ACHN (cell line): ENCODE measurements at places on chromosomes 4 and X.

DNA sequence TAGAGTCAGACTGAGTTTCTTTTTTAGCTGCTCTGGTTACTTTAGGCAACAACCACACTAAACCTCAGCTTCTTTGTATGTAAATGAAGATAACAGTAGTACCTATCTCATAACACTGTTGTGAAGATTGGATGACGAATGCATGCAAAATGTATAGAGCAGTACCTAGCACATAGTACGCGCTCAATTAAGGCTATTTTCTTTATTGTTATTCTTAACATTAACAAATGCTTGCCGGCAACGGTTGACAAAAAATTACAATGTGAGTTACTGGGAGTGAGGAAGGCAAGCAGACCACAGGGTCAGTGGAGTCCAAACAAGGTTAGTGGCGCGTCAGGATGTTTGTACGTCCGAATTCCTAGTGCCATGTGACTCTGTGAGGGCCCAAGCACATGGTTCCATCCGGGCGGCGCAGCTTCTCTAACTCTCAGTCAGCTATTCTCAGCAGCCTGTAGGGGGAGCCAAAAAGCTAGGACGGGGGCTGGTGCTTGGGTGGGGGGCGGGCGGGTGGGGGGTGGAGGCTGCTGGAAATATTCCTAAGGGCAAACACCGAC is 821 bp upstream of the NALF2 start:
- no peak for DNase-seq

GRCh38 chr4:76783836-76784235 is 114.1 kb downstream of the SOWAHB start:
- DNase-seq = no peak

DNA sequence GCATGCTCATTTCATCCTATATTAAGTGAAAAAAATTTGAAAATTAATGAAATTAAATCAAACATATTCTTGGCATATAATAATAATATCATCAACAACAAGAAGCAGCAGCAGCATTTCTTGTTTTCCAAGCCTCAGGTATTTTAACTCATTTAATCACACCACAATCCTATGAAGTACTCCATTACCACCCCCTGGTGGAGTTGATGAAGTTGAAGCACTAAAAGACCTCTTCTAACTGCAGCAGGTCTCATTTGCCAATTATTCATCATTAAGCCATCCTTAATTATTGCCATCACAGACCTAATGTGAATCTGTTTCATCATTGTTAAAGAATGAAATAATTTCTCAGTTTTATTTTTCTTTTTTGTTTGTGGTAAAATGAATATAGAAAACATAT is 801.4 kb upstream of the GRID2 start:
- peak; percentile 35 for DNase-seq

GRCh38 chrX:119853444-119853843 is 681 bp upstream of the UPF3B start:
- DNase-seq = peak; percentile 11

- DNase-seq = peak; percentile 59
These were observed at the start of gene IRAK1 for GRCh38 chrX:154019633-154020528. TSS of gene IRAK1 (minus strand) at chrX:154019902. CDS start at chrX:154019812, 90 bp downstream.

DNA sequence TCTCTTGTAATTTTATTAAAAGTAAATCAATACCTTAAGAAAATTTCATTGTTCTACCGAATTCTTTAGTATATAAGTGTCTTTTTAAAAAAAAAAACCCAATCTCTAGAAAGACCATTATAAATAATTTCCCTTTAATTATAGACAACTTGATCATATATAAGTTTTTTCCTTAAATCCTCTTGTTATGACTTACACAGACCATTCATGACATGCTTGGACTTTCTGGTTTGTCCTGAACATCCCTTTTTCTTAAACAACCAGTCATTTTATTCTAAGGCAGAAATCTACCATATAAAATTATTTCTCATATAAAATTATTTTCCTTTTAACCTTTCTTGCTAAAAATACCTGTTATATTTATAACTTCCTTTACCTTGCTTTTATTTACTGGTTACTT is 15.4 kb upstream of the FHDC1 start:
- DNase-seq = peak; percentile 24

DNA sequence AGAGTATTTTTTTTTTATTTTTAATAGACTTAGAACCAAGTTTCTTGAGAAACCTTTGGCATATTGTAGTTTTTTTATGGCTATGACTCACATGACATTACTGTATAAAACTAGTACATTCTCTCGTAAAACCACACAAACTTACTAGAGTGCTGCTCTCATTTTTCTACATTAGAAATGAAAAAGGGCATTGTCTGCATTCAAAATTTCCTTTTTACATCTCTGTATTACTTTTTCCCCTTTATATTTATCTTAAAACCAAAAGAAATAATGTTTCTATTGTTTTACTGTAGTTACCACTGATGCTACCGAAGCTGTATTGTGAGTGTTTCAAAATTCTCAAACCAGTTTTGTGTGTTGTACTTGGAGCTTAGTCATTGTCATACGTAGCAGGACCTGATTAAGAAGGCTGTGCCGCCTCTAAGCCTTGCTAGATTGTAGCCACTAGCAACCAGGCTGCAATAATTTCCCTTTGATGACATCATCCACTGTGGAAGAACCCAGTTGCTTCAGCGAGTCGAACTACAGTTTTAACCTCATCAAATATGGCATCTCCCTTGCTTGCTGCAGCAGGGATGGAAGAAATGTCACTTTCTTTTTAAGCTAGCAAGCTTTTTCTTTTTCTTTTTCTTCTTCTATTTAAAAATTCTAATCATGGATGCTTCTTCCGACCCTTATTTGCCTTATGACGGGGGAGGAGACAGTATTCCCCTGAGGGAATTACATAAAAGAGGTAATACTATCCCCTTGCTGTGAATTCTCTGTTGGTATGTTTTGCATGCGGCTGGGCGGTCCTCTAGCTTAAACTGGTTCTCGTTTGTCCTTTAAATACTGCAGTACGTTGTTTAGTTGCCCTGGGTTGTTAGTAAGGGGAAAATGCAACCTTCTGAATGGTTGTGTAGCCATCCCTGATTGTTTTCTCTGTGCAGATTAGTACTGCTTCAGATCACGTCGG is 39.6 kb downstream of the CLCN3 start:
- DNase-seq = peak; percentile 98

DNA sequence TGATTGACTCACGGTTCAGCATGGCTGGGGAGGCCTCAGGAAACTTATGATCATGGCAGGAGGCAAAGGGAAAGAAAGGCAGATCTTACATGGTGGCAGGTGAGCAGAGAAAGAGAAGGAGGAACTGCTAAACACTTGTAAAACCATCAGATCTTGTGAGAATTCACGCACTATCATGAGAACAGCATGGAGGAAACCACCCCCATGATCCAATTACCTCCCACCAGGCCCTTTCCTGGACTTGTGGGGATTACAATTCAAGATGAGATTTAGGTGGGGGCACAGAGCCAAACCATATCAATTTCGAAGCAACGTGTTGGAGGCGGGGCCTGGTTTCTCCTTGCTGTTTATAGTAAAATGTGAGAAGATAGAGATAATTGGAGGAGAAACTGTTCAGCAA is 167.4 kb downstream of the GABRB1 start:
- DNase-seq = no peak

DNA sequence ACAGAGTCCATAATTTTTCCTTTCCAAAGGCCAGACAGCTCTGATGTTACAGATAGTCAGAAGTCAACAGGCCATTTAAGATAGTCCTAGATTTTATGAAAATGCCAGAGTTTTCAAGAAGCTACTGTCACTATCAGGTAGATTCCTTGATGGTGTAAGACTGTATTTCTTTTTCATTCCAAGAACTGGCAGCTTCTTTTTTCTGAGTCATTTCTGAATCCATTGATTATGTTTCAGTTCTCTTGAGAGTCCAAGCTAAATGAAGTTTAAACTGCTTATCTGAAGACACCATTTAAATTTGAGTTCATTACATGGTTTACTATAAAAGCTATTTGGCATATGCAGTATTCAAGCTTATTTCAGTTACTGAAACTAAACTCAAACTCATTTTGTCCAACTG is 44.6 kb downstream of the RASSF6 start:
- DNase-seq = no peak

- DNase-seq = no peak
These were observed 1.9 kb downstream of the STOX2 start for GRCh38 chr4:183906739-183907651.

- no peak for DNase-seq
These were observed 47.7 kb downstream of the RWDD4 start for GRCh38 chr4:183611210-183611830.

DNA sequence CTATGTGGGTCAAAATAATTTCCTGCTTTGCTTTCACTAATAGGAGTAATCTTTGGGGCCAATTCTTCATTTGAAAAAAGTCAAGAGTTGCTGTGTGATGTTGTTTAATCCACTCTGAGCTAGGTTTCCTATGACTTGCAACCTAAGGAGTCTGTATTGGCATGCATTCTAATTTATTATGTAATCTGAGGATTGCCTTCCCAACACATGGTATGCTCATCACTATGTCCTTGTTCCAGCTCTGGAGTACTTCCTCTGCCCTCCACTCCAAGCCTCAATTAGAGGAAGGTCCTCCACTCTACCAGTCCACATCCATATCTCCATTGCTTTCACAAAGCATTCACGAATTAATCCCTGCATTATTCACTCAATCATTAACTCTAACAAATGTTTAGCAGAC is 56.1 kb downstream of the PPP3CA start:
- DNase-seq = no peak
